ENCODE measurements at places on chromosomes 11 and 22. TPM values are rescaled to one million over a fixed set of nuclear protein-coding genes. Genes with fewer than 3 reads are reported as not detected.

DNA sequence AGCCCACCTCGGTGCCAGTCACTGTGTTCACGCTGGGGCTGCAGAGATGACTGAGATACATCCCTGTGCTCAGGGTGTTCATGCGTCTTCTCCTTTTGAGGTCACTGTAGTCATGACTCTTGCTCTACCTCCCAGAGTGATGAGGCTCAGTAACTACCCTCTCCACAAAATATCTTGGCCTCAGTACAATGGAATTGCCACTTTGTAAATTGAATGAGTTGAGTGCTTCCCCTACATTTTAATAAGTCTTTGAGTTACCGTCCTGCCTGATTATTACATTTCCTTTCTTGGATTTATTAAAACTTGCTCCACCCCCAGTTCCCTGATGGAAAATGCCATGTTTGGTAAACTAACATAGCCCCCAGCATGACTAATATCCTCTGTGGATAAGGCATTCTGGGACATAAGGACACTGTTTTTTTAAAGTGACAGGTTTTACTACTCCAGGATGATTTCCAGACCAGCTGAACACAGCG lies 15.9 kb downstream of the PRSS23 start:
- DNase-seq, result no peak

DNA sequence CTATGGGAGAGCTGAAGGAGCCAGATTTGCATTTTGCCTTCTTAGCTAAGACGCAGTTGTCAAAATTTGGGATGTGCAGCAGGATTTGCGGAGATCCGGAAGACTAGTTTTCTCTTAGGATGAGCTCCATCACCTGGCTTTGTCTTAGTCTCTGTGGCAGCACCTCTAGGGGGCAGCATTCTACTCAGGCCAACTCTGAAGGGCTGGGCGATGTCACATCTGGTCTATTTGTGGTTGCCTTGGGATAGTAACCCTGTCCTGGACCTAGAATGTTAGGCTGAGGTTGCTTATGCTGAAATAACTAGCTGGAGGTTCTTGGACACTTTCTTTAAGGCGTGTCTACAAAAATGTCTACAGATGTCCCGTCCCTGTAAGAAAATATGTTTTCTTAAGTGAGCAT lies 116.2 kb downstream of the FAT3 start:
- peak; percentile 87 for DNase-seq

DNA sequence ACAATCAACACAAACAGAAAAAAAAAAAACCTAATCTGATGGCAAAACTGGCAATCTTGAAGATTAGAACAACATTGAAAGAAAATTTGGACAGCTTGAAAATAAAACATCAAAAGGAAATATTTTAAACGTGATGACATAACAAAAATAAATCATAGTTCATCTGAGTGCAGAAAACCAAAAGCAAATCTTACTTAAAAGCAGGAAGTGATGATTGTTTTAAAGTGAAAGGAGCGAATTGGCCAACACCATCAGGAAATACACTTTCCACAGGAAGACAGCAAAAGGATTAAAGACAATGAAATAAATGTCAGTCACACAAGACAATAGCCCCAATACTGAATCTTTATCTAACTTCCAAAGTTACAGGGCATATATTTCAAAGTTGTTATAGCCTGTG lies 696.5 kb upstream of the CHORDC1 start:
- DNase-seq, result no peak

DNA sequence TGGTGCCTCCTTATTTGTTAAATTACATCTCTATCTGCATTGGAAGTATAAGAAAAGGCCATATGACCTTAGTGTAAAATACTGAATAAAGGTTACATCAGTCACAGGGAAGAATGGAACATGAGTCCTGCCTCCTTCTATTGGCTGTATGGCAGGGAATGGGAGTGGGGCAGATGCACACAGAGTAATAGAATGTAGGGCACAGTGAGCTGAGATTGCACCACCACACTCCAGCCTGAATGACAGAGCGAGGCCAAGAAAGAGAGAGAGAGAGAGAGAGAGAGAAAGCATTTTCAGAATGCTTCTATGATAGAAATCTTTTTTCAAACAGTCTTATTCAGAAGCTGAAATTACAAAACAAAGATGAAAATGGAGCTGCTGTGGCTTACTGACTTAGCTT lies 58.8 kb downstream of the SLN start:
- no peak for DNase-seq

DNA sequence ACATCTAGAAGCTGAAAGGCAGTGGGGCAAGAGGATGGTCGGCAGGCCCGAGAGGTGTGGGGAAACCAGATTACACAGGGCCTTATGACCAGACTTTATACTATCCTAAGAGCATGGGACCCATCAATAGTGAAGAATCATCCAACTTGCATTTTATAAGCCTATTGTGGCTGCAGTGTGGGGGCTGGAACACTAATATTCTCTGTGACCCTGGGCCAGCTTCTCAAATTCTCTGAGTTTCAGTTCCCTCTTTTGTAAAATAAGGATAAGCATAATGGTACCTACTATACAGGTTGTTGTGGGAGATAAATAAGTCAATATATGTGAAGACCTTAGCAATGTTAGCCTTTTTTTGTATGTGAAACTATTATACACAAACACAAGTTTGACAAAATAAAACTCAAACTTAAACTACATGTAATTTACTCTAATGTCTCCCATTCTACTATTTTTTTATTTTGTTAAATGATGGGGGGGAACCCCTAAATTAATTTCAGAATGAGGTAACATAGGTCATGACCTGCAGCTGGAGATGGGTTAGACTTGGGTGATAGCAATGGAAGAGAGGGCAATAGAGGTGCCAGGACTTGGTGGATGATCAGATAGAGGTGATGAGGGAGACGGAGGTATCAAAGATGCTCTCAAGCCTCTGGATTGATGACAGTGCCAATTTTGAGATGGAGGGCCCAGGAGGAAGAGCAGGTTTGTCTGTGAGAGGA lies 30.1 kb downstream of the SMCO4 start:
- DNase-seq, result no peak

DNA sequence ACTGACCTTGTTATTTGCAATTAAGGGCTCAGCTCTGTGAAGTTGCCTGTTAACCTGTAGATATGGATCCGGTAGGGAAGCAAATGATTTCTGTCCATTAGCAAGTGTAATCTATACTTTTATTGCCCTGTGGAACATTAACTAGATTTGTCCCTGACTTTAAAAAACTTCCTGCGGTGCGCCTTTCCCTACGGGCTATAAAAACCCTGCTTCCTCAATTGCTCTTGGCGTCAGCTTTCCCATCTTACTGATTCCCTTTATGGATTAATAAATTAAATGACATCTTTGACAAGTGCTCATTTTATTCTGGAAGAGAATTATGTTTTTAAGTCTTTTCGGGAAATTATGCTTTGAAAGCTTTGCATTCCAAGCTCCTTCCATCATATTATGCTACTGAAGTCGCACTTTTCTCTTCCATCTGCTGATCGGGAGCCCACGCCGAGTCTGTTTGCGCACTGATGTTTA lies 18.3 kb upstream of the CLMP start:
- no peak for DNase-seq

DNA sequence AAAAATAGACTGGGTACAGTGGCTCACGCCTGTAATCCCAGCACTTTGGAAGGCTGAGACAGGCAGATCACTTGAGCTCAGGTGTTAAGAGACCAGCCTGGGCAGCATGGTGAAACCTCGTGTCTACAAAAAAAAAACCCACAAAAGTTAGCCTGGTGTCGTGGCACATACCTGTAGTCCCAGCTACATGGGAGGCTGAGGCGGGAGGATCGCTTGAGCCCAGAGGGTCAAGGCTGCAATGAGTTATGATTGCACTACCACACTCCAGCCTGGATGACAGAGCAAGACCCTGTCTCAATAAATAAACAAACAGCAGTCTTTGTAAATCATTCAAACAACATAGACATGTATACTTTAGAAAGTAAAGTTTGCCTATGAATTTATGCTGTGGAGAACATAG lies 2.5 kb downstream of the MOV10L1 start:
- no peak for DNase-seq

GRCh38 chr22:48711669-48712068 lies 1116.0 kb downstream of the BRD1 start:
- DNase-seq, result no peak

DNA sequence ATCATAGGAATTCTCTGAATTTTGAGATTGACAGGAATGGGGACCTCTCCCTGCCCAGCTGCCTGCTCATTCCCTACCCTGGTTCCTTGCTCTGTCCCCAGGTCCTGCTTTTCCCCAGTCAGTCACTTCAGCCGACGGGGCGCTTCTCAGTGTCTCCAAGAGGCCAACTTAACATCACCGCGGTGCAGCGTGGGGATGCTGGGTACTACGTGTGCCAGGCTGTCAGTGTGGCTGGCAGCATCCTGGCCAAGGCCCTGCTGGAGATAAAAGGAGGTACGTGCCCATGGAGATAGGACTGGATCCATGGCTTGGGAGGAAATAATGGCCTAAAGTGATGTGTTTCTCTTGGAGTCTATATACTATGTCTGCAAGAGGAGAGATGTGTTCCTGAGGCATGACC lies 7.0 kb downstream of the ROBO3 start:
- DNase-seq, result no peak

GRCh38 chr11:127017482-127017881 lies 16.9 kb upstream of the KIRREL3 start:
- DNase-seq, result peak; percentile 63

DNA sequence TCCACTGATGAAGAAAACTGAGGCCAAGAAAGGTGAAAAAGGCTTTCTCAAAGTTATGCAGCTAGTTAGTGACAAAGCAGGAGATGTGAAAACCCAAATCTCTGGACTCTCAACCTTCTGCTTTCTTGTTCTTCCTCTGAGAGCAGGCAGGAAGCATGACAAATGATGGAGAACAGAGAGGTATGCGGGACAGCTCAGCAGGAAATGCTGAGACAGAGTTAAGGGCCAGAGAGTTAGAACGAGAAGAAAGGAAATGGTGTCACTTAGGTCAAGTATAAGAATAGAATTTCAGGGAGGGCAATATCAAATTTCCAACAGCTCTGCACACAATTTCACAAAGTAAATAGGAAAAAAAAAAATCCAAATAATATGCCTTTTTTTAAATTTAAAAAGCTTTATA lies 67.6 kb upstream of the ARHGAP42 start:
- peak; percentile 23 for DNase-seq

DNA sequence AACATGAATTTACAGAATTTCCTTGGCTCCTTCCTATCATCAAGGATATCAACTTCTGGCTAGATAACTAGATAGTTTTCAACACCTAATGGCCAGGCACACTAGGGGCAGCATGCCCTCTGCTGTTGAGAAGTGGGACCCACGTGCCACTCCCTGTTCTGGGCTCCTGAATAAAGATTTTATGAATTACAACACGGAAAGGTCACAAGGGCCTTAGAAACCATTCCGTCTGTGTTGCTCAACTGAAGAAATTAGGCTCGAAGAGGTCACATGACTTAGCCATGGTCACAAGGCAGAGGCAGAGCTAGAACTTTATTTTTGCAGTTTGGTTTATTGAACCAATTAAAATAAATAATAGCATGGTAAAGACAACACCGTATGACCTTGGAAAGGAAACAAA lies 36.0 kb downstream of the PRCP start:
- DNase-seq, result peak; percentile 72

DNA sequence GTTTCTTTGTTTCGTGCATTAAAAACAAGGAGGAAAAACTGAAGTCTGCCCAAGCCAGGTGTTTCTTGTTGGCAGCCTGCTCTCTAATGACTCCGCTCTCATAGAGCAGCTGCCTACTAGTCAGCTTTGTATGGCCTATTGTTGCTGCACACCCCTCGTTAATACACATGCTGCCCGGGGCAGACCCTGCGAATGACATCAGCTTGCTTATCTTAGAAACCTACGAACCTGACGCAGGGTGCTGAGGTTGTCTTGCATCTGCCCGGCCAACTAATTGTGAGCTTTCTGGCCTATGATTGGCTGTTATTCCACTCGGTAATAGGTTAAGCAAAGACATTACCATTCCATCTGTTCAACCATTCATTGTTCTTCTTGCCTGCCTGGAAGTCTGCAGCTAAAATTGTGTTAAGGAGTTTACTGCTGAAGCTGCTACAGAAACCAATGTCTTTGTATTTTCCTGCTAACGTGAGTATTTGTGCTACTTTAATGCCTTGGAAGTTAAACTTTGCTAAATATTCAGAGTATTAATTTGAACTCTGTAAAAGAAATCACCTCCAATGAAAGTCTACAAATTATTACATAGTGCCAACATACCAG lies 37.5 kb downstream of the ZC3H12C start:
- DNase-seq, result peak; percentile 44

GRCh38 chr11:16997624-16998023 lies 16.6 kb downstream of the PLEKHA7 start:
- DNase-seq, result no peak

GRCh38 chr11:64144587-64145472 lies 21.1 kb downstream of the MACROD1 start:
- DNase-seq, result no peak

FBLN1 gene
- 137 TPM for total RNA-seq

CDC42EP1 gene
- 8.5 TPM for total RNA-seq

BATF2 gene
- 0.58 TPM for total RNA-seq

TESMIN gene
- total RNA-seq, result 58.2 TPM

C22orf42 gene
- 0.76 TPM for total RNA-seq

AIFM3 gene
- total RNA-seq, result 1.7 TPM

TREH gene
- total RNA-seq, result not detected

CYP2D6 gene
- 1.3 TPM for total RNA-seq

HEPACAM gene
- 0.17 TPM for total RNA-seq

PDXP gene
- 55.6 TPM for total RNA-seq

TSSK2 gene
- not detected for total RNA-seq

DTX4 gene
- 13.8 TPM for total RNA-seq

SPTBN2 gene
- total RNA-seq, result 49.1 TPM

Measured in GM23338 (cell line).